ENCODE measurements at places on chromosomes 5 and 9.
A peak's percentile ranks its signal among the peaks of the same experiment; 100 is the strongest.

GRCh38 chr5:179298181-179298993 is 46.9 kb downstream of the ADAMTS2 start:
- no peak for DNase-seq

- DNase-seq, result no peak
Observed at GRCh38 chr5:120567066-120567465, 103.0 kb downstream of the PRR16 start.

- no peak for DNase-seq
Observed at GRCh38 chr5:103487822-103488493, 74.6 kb downstream of the NUDT12 start.

DNA sequence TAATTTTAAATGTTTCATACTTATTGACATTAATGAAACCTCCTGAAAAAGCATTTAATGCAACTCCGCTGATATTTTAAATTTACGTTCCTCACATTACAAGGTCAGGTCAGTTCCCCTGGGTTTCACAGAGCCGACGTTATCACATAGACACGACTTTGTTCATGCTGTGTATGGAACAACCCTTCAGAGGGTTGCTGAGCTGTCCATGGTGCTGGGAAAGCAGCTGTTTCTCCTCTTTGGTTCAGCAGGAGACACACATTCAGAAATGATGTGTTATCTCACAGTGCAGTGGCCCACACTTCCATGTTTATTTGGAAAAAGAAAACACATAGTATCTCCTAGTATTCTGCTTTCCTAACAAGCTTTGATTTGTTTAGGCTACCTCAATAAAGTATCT is 53.5 kb downstream of the PPP2R2B start:
- peak; percentile 5 for DNase-seq

GRCh38 chr9:72149231-72149975 is at the start of gene GDA:
GDA (plus strand) TSS chr9:72149440; CDS start chr9:72149560, 120 bp downstream.
- no peak for DNase-seq

All from stimulated activated naive CD8-positive, alpha-beta T cell treated with anti-CD3 and anti-CD28 coated beads, Interleukin-15, Interleukin-2, amounts not matched to agents 100 U/mL and 50 U/mL, for 24 hours (primary cell).